D341Med (cell line): ENCODE measurements at places on chromosomes 2 and 18.

DNA sequence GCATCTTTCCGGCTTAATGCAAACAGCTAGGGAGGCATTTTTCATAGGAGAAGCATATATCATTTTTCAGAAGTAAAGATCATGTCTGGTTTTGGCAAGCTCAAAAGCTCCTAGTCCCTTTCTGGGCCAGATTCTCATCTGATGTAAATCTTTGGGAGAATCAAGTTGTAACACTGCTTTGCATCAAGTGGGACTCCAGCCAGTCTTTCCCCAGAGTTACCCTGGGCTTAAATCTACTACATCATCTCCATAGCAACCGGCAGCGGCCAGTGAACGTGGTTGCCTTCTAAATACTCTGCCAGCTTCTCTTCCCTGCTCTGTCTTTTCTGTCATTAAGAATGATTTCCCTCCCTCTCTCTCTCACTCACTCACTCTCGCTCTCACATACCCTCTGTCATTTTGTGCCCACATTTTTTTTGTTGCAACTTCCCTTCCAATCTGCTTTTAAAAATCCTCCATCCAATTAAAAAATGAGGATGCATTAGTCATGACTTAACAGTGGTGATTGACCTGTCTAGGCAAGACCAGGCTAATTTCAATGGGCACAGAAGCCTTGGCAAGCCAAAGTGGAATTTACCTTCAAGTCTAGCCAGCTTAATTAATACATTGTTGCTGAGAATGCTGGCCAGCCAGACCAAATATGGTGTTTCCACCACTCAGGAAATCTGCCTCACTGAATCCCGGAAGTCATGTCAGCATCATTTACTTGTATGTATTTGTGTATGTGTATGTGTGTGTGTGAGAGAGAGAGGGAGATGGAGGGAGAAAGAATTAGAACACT is 93.0 kb downstream of the NRP2 start:
- DNase-seq, result no peak

- no peak for DNase-seq
Observed at GRCh38 chr2:107990718-107991117, 4.4 kb downstream of the SLC5A7 start.

GRCh38 chr2:11624893-11625292 is 45.1 kb downstream of the NTSR2 start:
- DNase-seq, result no peak

- DNase-seq, result no peak
Observed at GRCh38 chr2:36561237-36561944, 36.6 kb downstream of the FEZ2 start.

DNA sequence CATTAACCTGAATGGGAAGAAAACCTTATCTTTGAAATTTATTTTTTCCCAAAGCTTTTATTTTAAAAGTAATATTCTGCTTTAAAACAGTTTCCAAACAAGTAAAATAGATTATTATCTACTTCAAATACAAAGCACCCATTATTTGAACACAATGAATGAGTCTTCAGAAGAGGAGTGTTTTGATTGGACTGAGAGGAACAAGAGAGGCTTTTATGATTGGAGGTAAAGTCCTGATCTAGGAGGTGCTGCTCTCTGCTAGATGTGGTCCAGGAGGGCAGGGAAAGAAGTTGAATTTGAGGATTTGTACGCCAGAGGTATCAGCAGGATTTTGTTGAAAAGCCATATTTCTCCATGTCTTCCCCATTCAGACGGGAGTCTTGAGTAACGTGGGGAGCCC is 900.7 kb downstream of the SOCS6 start:
- no peak for DNase-seq

GRCh38 chr2:27379383-27379835 is 1.1 kb downstream of the ZNF513 start:
- DNase-seq, result no peak

- no peak for DNase-seq
Observed at GRCh38 chr2:217911283-217912097, 91.3 kb downstream of the TNS1 start.

GRCh38 chr2:238154570-238154969 is 4.2 kb upstream of the ERFE start:
- DNase-seq, result no peak

GRCh38 chr2:98801921-98802321 is 71.0 kb upstream of the MGAT4A start:
- no peak for DNase-seq

DNA sequence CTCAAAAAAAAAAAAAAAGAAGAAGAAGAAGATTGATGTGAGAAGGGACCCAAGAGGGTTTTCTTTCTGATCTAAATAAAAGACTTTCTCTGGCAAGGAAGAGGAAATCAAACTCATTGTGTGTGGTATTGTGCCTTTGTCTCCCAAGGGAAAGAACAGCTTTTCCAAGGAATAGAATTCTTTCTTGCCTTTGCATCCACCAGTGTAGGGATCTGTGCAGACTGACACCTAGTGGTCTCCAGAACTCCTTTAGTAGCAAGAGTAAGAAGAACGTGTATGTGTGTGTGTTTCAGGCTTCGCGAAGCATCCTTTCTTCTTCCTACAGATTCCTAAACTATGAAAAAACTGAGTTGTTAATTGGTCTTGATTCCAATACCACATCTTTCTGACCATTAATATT is 33.5 kb upstream of the CRIM1 start:
- DNase-seq, result peak; percentile 40

DNA sequence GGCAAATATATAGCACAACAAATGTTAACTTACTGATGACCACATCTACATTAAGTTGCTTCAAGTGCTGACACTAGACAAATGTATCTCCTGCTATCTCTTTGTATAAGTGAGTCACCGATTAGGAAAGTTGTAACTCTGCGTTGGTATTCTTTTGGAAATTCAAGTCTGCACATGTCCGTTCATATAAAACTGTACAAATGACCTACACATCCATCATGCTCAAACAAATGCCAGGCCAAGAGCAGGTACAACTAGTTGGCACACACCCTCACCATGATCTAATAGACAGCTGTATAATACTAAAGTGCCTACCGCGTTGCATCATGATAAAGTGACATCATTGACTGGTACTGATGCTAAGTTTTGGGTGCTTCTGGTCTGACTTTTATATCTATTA is 141.1 kb downstream of the RBMS1 start:
- DNase-seq, result no peak
